ENCODE measurements at places on chromosomes 2 and 18. TPM values are rescaled to one million over a fixed set of nuclear protein-coding genes. Genes with fewer than 3 reads are reported as not detected.

LBX2 gene
- 1.3 TPM for total RNA-seq

MYL12A gene
- 830 TPM for total RNA-seq

AGAP1 gene
- total RNA-seq: 11.3 TPM

LIPG gene
- 8.9 TPM for total RNA-seq

REG3A gene
- total RNA-seq: not detected

VWC2L gene
- total RNA-seq: not detected

MYCN gene
- not detected for total RNA-seq

GAD1 gene
- not detected for total RNA-seq

LYPD6 gene
- 7.8 TPM for total RNA-seq

HOXD4 gene
- total RNA-seq: 0.30 TPM

CD8B2 gene
- not detected for total RNA-seq

CEBPZ gene
- total RNA-seq: 55.8 TPM

NYAP2 gene
- not detected for total RNA-seq

UGT1A8 gene
- not detected for total RNA-seq

ZNF396 gene
- total RNA-seq: 0.65 TPM

CERKL gene
- not detected for total RNA-seq

ABCG5 gene
- total RNA-seq: not detected

CRYGD gene
- not detected for total RNA-seq

ALLC gene
- total RNA-seq: not detected

CIDEA gene
- not detected for total RNA-seq

STAM2 gene
- 62.4 TPM for total RNA-seq

ERBB4 gene
- 0.42 TPM for total RNA-seq

EVX2 gene
- total RNA-seq: not detected

POTEC gene
- total RNA-seq: not detected

PMS1 gene
- 30.5 TPM for total RNA-seq

LAMA1 gene
- total RNA-seq: 31.2 TPM

IL1RL1 gene
- 0.30 TPM for total RNA-seq

MAPRE2 gene
- 15.4 TPM for total RNA-seq

NXPH2 gene
- not detected for total RNA-seq

CUL3 gene
- 65.6 TPM for total RNA-seq

PMAIP1 gene
- 7.1 TPM for total RNA-seq

UNC80 gene
- not detected for total RNA-seq

MROH2A gene
- total RNA-seq: not detected

WDR75 gene
- 59.9 TPM for total RNA-seq

MC5R gene
- total RNA-seq: not detected

C1QL2 gene
- not detected for total RNA-seq

PRKAG3 gene
- total RNA-seq: not detected

AFF3 gene
- total RNA-seq: 3.8 TPM

ZNF532 gene
- 49.3 TPM for total RNA-seq

SKOR2 gene
- total RNA-seq: not detected

Data from smooth muscle cell of the umbilical artery (primary cell).